ENCODE measurements at places on chromosomes 7 and 10. TPM values are rescaled to one million over a fixed set of nuclear protein-coding genes. Genes with fewer than 3 reads are reported as not detected.

ADAP1 gene
- polyA plus RNA-seq, result 12.8 TPM

FBXL13 gene
- 0.09 TPM for polyA plus RNA-seq

IKZF1 gene
- polyA plus RNA-seq, result 39.2 TPM

CPED1 gene
- polyA plus RNA-seq, result 3.0 TPM

ELAPOR2 gene
- polyA plus RNA-seq, result 2.4 TPM

SAP25 gene
- 25.3 TPM for polyA plus RNA-seq

CNNM2 gene
- polyA plus RNA-seq, result 0.65 TPM

OR2A1 gene
- 0.04 TPM for polyA plus RNA-seq

CACNB2 gene
- polyA plus RNA-seq, result 0.35 TPM

ENTPD1 gene
- polyA plus RNA-seq, result 14.6 TPM

NRCAM gene
- polyA plus RNA-seq, result 8.6 TPM

VWDE gene
- not detected for polyA plus RNA-seq

KIAA1549 gene
- 0.03 TPM for polyA plus RNA-seq

STK17A gene
- 41.9 TPM for polyA plus RNA-seq

LRRD1 gene
- polyA plus RNA-seq, result not detected

CYP2C19 gene
- not detected for polyA plus RNA-seq

HKDC1 gene
- 0.26 TPM for polyA plus RNA-seq
